ENCODE measurements at places on chromosomes 1 and 21.

DNA sequence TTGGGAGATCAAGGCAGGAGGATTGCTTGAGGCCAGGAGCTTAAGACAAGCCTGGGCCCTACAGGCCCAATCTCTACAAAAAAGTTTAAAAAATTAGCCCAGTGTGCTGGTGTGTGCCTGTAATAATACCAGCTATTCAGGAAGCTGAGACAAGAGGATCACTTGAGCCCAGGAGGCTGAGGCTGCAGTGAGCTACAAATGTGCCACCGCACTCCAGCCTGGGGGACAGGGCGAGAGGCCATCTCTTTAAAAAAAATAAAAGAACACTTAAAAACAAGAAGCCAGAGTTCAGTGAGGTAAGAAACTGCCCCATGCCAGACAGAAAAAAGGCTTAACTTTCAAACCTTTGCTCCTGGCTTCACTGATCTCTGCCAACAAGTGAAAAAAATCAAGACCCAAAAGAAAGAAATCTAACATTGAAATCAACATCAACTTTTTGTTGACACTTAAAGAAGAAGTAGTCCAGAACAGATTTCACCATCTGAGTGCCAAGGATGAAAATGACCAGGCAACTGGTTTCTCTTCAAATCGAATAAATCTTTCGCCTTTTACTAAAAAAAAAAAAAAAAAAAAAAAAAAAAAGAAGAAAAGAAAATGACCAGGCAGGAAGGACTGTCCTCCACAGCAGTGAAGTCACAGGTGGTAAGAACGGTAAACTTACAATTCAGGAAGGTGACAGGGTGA is 51.2 kb downstream of the SLC45A1 start:
- DNase-seq, result no peak

DNA sequence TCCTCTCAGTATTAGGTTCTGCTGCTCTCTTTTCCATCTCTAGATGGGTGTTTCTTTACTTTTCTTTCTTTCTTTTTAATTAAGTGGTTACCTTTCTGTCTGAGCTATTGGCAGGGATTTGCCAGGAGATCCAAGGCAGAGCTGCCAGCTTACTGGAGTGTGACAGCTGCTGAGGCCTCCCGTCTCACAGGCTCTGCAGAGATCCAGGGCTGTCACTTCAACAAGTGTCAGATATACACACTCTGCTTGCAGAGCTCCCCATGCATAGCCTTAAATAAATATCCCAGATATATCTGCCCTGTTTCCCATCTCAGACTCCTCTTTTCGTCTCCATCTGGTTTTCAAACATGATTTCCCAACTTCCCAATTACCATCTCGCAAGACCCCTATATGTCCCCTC is 124.3 kb downstream of the NOS1AP start:
- no peak for DNase-seq

DNA sequence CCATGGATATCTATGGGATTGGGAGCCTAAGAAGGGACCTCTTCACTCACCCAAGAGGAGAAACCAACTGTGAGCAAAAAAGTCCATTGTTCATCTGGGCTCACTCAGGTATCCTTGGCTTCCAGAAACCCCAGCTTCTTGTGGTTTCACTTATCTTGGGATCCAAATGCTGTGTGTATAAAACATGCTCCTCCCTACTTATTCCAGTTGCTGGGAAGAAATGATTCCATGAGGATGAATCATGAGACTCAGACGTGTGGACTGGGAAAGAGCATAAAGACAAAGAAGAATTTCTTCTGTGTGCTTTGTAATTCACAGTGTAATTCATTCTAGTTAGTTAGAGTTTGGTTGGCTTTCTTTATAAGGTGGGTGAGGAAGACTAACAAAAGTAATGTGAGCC is 283.7 kb downstream of the ZNF648 start:
- DNase-seq, result no peak

- DNase-seq, result no peak
These were observed 9.2 kb downstream of the PIGM start for GRCh38 chr1:160022330-160023310.

- no peak for DNase-seq
These were observed 25.3 kb upstream of the ZNF697 start for GRCh38 chr1:119673171-119673940.

GRCh38 chr1:248388426-248388825 is 12.9 kb downstream of the OR2T6 start:
- no peak for DNase-seq

DNA sequence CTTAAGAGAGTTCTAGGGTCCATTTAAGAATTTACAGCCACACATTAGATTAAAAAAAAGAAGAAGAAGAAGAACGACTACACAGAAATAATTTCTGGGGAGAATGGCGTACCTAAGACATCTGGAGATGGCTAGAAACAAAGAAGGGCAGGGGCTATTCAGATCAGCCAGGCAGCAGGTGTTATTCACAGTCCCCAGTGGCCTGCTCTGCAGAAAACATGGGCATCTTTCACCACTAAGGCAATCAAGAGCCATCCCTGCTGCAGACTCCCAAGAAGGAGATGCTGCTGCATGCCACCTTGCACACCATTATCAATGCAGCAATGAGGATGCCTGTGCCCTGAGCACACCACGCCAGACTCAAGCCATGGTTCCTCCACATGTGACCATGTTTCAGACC is 7.9 kb upstream of the FCRL2 start:
- DNase-seq, result no peak

- DNase-seq, result no peak
These were observed 131.5 kb upstream of the CTTNBP2NL start for GRCh38 chr1:112264553-112264952.

DNA sequence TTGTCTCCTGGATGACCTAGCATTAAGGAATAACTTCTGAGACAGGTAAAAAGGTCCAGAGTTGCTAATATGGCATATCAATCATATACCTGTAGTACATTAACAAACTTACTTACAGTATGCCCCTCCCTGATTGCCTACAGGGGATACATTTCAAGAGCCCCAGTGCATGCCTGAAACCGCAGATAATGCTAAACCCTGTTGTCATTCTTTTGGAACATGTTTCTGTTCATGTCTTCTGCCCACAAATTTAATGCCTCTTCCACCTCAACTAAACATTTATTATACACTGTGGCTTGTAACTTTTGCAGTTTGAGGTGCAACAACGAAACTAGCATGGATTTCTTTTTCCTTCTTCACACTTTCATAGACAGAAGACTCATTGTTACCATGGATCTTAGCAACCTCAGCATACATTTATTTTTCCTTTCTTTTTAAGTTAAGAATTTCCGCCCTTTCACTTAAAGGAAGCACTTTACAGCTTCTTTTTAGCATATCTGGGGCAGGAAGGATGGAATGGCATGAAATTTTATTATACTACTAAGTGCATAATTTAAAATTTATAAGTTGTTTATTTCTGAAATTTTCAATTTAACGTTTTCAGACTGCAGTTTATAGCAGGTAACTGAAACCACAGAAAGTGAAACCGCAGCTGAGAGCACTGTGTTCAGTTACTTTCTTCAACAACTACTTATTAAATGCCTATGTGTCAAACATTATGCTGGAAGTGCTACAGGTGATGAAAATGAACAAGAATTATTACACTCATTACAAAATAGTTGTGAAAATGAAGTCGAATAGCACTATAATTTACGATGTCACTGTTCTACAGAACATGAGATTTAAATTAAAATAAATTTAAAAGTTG is 25.3 kb downstream of the F13B start:
- DNase-seq, result no peak

- no peak for DNase-seq
These were observed 176.5 kb upstream of the HOOK1 start for GRCh38 chr1:59638231-59638711.

DNA sequence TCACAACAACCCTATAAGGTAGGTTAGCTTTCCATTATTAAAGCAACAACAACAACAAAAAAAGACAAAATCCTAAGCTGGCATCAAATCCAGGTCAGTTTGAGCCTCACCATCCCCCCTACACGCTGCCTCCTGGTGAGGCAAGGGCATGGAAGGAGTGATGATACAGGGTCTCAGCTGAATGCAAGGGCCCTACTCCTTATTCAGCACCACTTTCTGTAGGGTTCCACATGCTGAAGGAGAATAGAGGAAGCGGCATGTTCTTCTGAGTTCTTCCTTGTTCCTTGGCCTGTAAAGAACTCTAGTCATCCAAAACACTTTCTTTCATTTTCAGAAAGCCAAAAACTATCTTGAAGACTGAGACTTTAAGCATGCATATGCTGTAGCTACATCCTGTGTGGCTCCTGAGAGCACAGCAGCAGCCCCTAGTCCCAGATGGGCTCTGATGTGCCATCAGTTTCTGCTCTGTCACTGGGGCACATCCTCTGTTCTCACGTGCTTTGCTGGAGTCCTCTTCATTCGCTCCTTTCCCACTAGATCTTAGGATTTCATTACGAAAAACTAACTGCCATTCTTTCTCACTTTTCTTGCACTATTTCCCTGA is 6.2 kb downstream of the ILDR2 start:
- DNase-seq, result no peak

- no peak for DNase-seq
These were observed 483.9 kb downstream of the OMA1 start for GRCh38 chr1:58062635-58063034.

- no peak for DNase-seq
These were observed 115.6 kb upstream of the KIF26B start for GRCh38 chr1:245039196-245039595.

DNA sequence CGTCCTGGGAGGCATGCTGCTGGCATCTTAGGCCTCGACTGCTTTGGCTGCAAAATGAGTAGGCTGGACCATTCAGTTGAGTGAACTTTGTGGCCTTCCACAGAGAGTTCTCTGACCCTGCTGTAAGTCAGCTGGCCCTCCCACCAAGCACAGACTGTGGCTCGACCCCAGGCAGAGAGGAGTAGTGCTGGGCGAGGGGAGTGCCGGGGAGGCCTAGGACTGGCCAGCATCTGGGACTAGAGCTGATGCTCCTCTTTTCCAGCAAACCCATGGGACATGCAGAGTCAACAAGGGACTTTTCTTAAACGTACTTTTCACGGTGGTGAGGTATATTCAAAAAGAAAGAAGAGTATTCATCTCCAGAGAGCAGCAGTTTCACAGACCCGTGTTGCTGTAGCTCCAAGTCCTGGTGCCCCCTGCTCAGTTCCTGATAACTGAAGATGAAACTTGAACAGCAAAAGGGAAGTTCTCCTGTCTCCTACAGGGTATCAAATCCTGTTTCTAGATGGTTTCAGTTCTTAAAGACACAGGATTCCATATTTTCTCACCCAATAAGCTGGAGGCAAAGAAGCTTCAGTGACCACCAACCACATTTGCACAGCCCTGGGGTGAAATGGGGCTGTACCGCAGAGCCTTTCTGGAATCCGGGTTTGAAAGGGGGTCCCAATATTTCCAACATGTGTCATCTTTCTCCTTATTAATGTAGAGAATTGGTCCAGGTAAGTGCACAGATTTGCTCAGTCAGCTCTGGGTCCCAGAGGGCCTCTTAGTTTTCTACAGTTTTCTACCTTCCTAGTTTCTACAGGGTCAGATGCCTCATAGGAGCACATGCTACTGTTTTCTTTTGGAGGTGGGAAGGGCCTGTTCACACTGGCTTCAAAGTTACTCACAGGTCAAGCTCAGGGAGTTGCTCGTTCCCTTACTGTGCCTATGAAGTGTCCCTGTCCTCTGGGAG is 20.9 kb downstream of the BATF3 start:
- DNase-seq, result no peak

DNA sequence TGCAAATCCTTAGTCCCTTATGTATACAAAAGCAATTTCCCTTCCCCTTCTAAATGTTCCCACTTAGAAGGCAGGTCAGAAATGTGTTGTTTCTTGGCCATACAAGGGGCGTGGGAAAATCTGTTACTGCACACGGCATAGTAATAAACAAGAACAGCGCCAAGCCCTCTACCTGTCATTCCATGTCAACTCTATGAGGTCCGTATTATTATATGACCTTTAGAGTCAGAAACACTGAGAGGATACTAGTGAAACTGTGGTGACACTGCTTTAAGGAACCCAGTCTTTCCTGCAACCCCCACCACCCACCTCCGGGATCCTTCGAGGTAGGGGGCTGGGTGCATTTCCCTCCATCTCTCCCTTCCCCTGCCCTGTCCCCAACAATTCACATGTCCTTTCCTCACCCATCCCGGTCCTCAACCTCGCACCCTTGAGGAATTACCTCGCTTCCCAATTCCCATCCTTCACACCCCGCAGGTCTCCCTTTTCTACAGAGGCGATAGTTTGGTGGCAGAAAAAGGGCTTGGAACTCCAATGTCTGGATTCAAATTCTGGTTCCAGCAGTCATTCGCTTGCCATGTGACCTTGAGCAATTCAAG is 647 bp downstream of the SDHB start:
- no peak for DNase-seq

DNA sequence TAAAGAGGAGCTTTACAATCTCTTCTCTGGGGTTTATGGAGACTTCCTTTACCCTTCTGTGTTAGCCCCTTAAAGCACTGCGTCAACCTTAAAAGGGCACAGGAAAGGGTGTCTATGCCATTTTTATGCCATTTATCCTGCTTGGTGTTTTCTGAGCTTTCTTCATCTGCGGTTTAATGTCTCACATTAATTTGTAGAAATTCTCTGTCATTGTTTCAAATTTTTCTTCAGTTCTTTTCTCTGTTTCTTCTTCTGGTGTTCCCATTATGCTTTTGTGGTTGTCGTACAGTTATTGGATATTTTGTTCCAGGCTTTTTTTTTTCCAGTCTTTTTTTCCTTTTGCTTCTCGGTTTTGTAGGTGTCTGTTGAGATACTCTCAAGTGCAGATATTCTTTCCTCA is 107.9 kb downstream of the OSBPL9 start:
- no peak for DNase-seq

DNA sequence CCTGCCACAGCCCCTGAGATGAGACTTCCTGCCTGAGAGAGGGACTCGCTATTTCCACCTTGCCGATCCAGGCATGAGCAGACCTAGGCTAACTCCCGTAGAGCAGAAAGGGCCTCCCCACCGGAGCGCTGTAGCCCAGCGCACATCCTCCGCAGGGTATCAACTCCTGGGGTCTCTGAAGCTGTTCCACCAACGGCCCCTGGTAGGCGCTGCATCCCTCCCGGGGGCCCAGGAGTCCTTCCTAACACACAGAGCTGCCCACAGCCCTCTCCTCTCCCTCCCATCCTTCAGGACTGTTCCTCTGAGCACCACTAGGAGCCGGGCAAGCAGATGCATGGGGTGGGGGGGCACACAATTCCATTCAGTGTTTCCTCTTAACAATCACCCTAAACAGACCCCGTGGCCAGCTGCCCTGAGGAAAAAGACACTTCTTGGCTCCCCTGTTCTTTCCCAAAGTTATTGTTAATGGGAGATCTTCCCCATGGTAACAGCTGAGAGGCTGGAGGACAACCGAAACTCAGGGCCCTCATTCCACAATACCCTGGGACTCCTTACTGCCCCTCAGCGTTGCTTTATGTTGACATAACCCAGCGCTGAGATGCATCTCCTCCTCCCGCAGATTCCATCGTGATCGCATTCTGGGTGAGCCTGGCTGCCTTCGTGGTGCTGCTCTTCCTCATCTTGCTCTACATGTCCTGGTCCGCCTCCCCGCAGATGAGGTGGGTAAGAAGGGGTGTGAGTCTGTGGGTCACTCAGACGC is 7.5 kb downstream of the MRAP start:
- DNase-seq, result no peak

DNA sequence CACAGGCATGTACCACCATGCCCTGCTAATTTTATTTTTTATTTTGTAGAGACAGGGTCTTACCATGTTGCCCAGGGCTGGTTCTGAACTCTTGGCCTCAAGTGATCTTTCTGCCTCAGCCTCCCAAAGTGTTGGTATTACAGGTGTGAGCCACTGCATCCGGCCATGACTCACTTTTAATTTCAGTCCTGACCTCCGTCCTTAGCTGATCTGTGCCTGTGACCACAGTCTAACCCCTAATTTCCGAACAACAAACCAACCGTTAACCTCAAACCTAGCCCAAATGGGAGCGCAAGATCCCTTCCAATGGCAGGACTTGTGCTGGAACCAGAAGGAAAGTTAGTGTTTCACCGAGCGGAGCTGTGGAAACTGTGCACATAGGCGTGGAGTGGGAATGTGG is 29.3 kb upstream of the MAN1C1 start:
- no peak for DNase-seq

- DNase-seq, result no peak
These were observed 54.1 kb downstream of the VWA5B1 start for GRCh38 chr1:20344738-20345137.
